ENCODE measurements at places on chromosomes 5 and 9.

- DNase-seq = no peak
Measured at GRCh38 chr9:37969130-37969529, 65.2 kb upstream of the SLC25A51 start.

- DNase-seq = no peak
Measured at GRCh38 chr5:53249529-53250200, 140.1 kb upstream of the MOCS2 start.

- no peak for DNase-seq
Measured at GRCh38 chr5:85868070-85868469, 749.7 kb upstream of the COX7C start.

- no peak for DNase-seq
Measured at GRCh38 chr5:67319935-67320725, 123.5 kb upstream of the CD180 start.

- DNase-seq = no peak
Measured at GRCh38 chr9:132214027-132214622, 52.3 kb downstream of the NTNG2 start.

DNA sequence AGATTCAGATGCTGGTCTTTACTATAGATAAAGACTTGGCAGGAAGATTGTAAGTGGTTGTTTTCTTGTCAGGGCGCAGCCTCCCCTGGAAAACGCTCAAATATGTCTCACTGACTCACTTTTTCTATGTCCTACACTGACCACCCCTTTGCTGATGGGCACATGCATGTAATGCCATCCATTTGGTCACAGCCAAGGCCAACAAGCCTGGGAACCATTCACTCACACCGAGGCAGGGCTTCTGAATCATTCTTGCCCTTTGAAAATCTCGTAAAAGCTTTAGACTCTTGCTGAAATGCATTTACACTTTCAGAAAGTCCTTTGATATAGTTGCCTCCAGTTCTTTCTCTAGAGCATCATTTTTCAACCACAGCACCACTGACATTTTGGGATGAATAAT lies 249.4 kb downstream of the ACTL7B start:
- DNase-seq = no peak

Data from GM13977 (cell line).